Activated naive CD8-positive, alpha-beta T cell treated with anti-CD3 and anti-CD28 coated beads for 36 hours (primary cell): ENCODE measurements at places on chromosomes 13 and 19. TPM values are rescaled to one million over a fixed set of nuclear protein-coding genes. Genes with fewer than 3 reads are reported as not detected.

Gene KCNC3
- total RNA-seq, result 0.64 TPM

DNA sequence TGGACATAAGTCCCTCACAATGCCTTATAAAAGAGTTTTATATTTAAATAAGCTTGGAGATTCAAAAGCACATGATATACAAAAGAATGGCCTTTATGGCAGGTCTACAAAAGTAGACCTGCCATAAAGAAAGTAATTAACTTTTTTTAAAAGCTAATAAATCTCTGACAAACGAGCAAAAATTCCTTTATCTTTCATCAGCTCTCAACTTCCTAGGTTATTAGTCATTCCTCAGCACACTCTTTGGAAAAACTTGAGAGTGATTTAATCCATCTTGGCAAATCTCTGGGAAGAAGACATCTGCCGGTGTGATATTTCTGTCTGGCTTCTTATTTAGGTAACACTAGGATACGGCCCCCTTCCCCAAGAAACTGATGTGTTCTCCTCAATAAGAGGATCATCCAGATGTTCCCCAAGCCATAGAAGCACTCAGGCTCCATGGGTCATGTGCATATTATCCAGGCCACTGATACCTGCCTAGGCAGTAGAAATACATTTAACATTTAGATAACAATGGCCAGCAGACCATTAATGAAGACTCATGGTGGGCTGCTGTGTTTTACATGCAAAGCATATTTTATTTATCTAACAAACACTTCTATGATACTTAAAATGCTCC is 372.7 kb downstream of the LIG4 start:
- H3K27ac ChIP-seq, result no peak overlapping the region
- no peak overlapping the region for H3K4me3 ChIP-seq
- H3K27me3 ChIP-seq, result peaks cover 4% of the 10 kb centered on the region

DNA sequence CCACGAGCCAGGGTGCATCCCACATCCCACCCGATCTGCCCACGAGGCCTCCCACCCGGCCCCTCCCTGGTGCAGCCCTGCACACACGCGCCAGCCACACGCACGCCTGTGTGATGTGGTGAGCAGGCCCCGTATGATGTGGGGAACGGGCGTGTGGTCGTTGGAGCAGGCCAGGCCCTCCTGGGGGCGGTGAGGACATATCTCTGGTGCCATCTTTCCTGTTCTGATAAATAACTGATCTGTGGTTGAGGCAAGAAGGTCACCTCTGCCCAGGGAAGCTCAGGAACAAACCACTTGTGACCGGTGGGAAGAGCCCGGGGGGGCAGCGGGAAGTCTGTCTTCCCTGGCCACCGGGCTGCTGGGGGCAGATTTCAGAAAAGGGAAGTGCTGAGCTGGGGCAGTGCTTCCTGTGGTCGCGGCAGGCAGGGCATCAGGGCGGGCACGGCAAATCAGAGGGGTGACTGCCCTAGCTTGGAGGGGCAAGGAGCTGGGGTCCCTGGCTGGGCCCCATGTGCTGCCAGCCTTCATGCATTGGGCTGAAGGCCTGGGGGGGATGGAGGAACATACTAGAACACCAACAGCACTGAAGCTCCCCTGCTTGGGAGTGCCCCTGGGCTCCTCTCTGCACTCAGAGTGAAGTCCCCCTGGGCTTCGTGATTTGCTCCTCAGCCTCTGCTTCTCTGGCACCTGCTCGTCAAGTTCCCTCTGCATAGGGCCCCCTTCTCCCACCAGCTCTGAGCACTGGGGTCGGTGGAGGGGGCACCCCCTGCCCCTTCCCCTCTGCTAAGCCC is 35.2 kb upstream of the SLC7A10 start:
- peaks cover 8% of the 10 kb centered on the region for H3K4me1 ChIP-seq
- peaks cover 10% of the 10 kb centered on the region for H3K27me3 ChIP-seq
- H3K4me3 ChIP-seq, result no peak overlapping the region
- no peaks in the 10 kb centered on the region for H3K36me3 ChIP-seq
- DNase-seq, result no peak

- no peak within 1 kb of the TSS for H3K4me3 ChIP-seq
- H3K27me3 ChIP-seq, result peaks cover 37% of the 10 kb centered on the region
- no peak within 1 kb of the TSS for H3K27ac ChIP-seq
- peaks cover 2% of the 10 kb centered on the region for H3K4me1 ChIP-seq
- H3K36me3 ChIP-seq, result no peaks in the 10 kb centered on the region
These were observed at the start of gene ITGBL1 for GRCh38 chr13:101452519-101453485. Gene ITGBL1, plus strand, starts transcription at chr13:101452675. Its CDS starts 159 bp downstream, at chr13:101452834.

- H3K4me3 ChIP-seq, result no peak overlapping the region
- H3K27me3 ChIP-seq, result no peaks in the 10 kb centered on the region
- H3K27ac ChIP-seq, result peak overlapping the region; percentile 86
- DNase-seq, result peak; percentile 80
- peaks cover 24% of the 10 kb centered on the region for H3K4me1 ChIP-seq
These were observed 647 bp upstream of the KLF12 start for GRCh38 chr13:74134777-74135325.

GRCh38 chr13:41061914-41062837 is 867 bp downstream of the WBP4 start:
- no peak for DNase-seq
- peaks cover 55% of the 10 kb centered on the region for H3K4me1 ChIP-seq
- H3K4me3 ChIP-seq, result peak overlapping the region; percentile 99
- peaks cover 26% of the 10 kb centered on the region for H3K36me3 ChIP-seq
- H3K27ac ChIP-seq, result peak overlapping the region; percentile 99

- no peak overlapping the region for H3K4me3 ChIP-seq
- H3K4me1 ChIP-seq, result no peaks in the 10 kb centered on the region
- H3K36me3 ChIP-seq, result no peaks in the 10 kb centered on the region
- no peaks in the 10 kb centered on the region for H3K27me3 ChIP-seq
- DNase-seq, result no peak
These were observed 1872.3 kb upstream of the PCDH20 start for GRCh38 chr13:63287926-63288325.

DNA sequence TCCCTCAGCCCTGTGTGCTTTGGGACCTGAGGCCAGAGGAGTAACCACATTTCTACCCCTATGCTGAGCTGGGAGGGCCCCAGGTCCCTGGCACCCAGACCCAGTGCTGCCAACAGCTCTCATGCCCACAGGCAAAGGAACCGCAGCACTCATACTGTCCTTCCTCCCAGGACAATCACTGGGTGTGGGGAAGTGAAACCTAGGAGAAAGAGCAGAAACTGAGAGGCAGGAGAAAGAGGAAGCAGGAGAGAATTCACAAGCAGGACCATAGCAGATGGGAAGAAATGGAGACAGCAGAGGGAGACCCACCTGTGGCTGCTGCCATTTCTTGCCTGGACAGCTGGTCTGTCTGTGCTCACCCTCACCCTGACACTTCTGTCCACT is 18.9 kb downstream of the CCDC97 start:
- no peak overlapping the region for H3K4me3 ChIP-seq
- no peaks in the 10 kb centered on the region for H3K27me3 ChIP-seq
- DNase-seq, result no peak
- H3K36me3 ChIP-seq, result peaks cover 39% of the 10 kb centered on the region

GRCh38 chr13:75725736-75726135 is 89.6 kb downstream of the LMO7 start:
- no peak overlapping the region for H3K27ac ChIP-seq
- H3K4me1 ChIP-seq, result no peaks in the 10 kb centered on the region
- H3K27me3 ChIP-seq, result no peaks in the 10 kb centered on the region
- no peak for DNase-seq
- peaks cover 2% of the 10 kb centered on the region for H3K36me3 ChIP-seq

Gene PGPEP1
- 15.7 TPM for total RNA-seq

DNA sequence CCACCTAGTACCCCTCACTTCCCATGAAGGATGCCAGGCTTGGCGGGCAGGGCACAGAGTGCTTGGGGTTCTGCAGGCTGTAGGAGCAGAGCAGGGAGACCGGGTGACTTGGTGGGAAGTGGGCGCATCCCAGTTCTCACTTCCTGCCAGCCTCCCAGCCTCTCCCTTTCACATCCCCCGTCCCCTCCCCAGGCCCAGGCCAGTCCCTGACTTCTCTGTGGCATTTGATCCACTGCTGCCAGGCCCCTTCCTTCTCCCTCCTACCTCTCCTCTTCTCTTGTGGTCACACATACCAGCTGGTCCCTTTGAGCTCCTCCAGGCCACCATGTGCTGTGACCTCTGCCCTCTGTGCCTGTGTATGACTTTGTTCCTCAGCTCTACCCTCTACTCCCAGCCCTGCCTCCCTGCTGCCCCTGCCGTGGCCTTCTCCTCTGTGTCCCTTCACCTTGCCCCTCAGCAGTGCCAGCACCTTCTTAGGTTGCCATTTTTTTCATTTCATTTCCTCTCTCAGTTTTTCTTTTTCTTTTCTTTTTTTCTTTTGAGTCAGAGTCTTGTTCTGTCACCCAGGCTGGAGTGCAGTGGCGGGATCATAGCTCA is 19.5 kb downstream of the MYO1F start:
- H3K36me3 ChIP-seq, result no peaks in the 10 kb centered on the region
- H3K4me3 ChIP-seq, result no peak overlapping the region
- no peak overlapping the region for H3K27ac ChIP-seq
- H3K27me3 ChIP-seq, result no peaks in the 10 kb centered on the region

Gene CLDN10
- not detected for total RNA-seq

Gene GDF15
- total RNA-seq, result not detected

DNA sequence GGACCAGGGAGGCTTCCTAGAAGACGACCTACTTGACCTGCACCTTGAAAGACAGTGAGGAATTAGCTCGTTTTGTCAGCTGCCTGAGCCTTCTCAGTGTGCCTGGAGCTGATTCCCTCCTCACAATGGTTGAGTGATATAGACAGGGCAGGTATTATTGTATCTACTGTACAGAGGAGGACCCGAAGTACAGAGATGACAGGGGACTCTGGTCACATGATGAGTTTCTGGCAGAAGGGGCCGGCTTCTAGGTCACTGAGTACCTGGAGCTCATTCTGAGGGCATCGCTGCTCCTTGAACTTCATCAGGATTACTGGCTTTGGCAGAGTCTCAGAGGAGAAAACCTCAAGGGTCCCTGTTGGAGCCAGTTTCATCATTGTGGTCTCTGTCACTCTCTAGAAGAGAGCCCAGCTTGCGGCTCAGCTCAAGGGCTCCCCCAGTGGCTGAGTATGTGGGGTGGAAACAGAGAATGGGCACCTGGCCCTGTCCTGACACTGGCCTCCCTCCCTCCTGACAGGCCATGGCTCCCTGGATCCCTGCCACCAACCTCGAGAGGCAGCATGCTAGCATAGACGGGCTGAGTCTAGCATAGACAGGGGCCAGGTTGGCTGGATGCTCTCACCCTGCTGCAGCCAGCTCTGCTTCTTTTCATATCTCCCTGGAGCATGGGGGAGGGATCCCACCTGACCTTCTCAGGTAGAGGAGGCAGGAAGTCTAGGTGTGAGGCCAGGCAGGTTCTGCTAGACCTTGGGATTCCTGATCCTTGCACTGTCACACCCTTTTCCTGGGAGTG is 38.7 kb downstream of the NFIX start:
- H3K36me3 ChIP-seq, result no peaks in the 10 kb centered on the region
- H3K27ac ChIP-seq, result no peak overlapping the region
- no peak overlapping the region for H3K4me3 ChIP-seq
- peak; percentile 52 for DNase-seq
- peaks cover 5% of the 10 kb centered on the region for H3K4me1 ChIP-seq

DNA sequence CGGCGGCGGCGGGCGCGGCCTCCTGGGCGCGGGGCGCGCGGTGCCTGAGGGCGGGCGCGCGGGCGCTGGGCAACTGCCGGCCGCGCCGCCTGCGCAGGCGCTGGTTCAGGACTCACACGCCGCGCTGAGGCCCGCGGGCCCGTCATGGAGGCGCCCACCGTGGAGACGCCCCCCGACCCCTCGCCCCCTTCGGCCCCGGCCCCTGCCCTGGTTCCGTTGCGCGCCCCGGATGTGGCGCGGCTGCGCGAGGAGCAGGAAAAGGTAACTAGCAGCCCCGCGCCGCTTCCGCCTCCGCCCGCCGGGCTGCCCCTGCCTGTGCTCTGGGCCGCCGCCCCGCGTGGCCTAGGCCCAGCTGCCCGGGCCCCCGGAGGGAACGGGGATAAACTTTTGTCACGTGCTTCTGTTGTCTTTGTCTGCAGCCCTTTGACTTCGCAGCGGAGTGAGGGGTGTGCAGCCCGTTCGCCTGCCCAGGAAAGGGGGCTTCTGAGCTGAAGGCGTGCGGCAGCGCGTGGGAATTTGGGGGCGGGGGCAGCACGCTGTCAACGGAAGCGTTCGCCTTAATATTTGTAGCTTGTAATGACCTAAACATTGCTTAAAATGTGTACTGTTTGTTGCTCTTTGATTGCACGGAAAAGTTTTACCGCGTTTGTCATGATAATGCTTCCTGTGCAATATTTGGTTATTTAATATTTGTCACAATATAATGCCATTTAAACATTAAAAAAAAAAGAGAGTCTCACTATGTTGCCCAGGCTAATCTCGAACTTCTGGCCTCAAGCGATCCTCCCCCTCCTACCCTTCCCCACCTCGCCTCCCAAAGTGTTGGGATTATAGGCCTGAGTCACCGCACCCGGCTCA is 594 bp downstream of the URI1 start:
- peak; percentile 86 for DNase-seq
- no peaks in the 10 kb centered on the region for H3K27me3 ChIP-seq
- H3K27ac ChIP-seq, result peak overlapping the region; percentile 91
- peak overlapping the region; percentile 98 for H3K4me3 ChIP-seq
- peaks cover 27% of the 10 kb centered on the region for H3K36me3 ChIP-seq

Gene DOCK6
- 4.8 TPM for total RNA-seq

GRCh38 chr13:21481359-21481758 is 22.3 kb upstream of the ZDHHC20 start:
- H3K27me3 ChIP-seq, result peaks cover 13% of the 10 kb centered on the region
- H3K36me3 ChIP-seq, result no peaks in the 10 kb centered on the region
- no peak for DNase-seq
- no peak overlapping the region for H3K27ac ChIP-seq
- no peak overlapping the region for H3K4me3 ChIP-seq

GRCh38 chr19:48117515-48118130 is 7.0 kb upstream of the PLA2G4C start:
- DNase-seq, result no peak
- no peaks in the 10 kb centered on the region for H3K27me3 ChIP-seq
- H3K27ac ChIP-seq, result peak overlapping the region; percentile 70
- no peak overlapping the region for H3K4me3 ChIP-seq
- H3K36me3 ChIP-seq, result peaks cover 38% of the 10 kb centered on the region

DNA sequence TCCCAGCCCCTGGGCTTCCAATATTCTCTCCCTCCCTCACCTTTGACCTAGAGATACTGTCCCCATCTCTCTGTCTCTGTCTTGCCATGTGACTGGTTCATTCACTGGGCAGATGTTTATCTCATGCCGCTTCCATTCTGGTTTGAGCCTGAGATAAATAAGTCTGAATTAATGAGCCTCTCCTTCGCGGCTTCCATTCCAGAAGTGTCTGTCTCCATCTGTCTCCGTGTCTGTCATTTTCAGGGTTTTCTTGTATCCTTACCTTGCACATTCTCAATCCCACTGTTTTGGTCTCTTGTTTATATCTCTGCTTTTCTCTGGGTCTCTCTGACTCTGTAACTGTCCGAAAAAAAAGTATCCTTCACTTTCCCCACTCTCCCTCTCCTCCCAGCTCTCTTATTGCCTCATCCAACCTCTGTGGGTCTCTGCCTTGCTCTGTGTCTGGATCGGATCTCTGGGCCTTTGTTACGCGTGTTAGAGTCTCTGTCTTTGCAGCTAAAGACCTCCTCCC is 4.3 kb downstream of the SPHK2 start:
- no peaks in the 10 kb centered on the region for H3K27me3 ChIP-seq
- H3K4me3 ChIP-seq, result peak overlapping the region; percentile 85
- no peak for DNase-seq
- peaks cover 42% of the 10 kb centered on the region for H3K4me1 ChIP-seq
- peak overlapping the region; percentile 93 for H3K27ac ChIP-seq
